ENCODE measurements at places on chromosomes 3 and 15.

GRCh38 chr3:152738656-152739055, 96.3 kb upstream of the P2RY1 start:
- DNase-seq: no peak

DNA sequence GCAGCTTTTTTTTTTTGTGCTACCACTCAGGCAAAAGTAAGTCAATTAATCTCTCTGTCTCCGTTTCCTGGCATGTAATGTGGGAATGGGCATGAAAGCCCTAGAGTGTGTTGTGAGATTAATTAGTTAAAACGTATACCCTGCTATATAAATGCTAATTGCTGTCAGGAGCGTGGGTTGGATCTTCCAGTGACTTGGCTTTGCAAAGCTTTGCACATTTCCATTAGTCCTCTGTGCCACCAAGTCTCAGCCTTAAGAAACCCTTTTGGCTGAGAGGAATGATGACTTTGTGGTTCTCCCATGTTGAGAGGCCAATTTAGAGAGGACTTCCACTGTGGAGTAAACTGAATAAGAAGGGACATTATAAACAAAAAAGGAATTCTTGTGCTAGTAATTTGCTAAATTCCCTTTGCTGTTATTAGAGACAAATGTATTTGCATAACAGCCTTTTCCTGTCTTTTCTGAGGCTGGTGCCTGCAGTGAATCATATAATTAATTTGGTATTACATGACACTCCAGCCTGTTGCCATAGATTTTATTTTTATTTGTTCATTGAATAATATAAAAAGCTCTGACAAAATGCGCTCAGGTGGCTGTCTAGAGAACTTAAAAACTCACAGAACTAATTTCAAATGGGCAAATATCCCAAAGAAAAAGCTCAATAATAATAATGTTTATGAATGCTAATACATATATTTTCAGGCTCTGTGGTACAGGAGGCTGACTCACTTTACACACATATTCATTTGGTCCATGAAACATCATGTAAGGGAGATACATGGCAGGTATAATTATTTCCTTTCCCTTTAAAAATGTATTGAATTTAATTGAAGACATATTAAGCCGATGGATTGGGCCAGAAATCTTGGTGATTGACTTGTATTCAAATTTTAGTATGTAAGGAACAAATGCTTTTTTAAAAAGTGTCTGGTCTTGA, 82.7 kb downstream of the IL1RAP start:
- DNase-seq: no peak

DNA sequence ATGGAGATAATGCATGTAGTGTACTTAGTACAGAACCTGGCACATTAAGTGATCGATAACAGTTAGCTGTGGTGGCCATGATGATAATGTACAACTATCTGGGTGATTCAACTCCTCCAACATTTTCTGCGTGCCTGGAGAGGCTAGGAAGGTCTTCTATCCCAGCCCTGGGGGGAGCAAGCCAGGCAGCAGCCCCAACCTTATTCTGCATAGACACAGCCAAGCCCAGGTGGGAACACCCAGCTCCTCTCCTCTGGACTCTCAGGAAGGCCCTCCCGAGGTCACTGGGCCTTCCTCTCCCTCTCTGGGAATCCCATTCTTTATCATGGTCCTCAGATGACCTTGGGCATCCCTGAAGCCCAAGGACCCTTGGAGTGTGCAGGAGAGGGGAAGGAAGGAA, 5.1 kb upstream of the TLE3 start:
- no peak for DNase-seq

- no peak for DNase-seq
Measured at GRCh38 chr3:145854499-145854898, 306.5 kb downstream of the PLOD2 start.

DNA sequence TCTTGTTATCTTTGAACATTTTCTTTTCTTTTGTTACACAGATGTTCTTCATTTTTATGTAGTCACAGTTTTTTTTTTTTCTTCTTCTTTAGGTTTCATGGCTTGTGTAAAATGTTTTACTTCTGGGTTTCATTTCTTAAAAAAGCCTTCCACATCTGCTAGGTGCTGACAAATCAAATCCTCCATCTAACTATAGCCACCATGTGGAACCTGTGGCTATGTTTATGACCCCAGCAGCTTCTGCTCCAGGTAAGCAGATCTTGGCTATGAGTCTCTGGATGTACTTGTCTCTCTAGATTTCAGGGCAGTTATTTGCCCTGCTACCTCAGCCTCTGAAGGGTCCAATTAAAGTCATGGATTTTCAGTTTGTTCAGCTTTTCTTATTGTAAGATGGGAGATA, 44.5 kb downstream of the OXSM start:
- DNase-seq: no peak

DNA sequence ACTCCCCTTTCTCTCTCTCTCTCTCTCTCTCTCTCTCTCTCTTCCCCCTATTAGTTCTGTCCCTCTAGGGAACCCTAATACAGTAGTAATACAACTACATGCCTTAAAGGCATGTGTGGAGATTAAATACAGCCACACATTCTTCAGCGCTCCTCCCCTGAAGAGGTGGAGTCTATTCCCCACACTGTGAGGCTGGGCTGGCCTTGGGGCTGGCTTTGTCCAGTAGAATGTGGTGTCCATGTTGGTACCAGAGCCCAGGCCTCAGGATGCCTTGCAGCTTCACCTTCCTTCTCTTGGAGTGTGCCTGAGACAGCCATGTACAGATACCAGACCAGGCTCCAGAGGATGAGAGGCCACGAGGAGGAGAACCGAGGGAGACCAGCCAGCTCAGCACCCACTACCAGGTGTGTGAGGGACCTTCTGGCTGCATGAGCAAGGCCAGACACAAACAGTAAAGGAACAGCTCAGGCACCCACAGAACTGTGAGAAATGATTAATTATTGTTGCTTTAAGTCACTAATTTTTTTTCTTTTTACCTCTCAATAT, 10.7 kb downstream of the SLC6A20 start:
- no peak for DNase-seq

- DNase-seq: no peak
Measured at GRCh38 chr15:36654866-36655265, 75.4 kb downstream of the CDIN1 start.

- no peak for DNase-seq
Measured at GRCh38 chr3:176595307-176595706, 602.0 kb downstream of the TBL1XR1 start.

All from DMS153 (cell line).